Fibroblast of pulmonary artery (primary cell): ENCODE measurements at places on chromosomes 6 and 20.
A peak's percentile ranks its signal among the peaks of the same experiment; 100 is the strongest.

DNA sequence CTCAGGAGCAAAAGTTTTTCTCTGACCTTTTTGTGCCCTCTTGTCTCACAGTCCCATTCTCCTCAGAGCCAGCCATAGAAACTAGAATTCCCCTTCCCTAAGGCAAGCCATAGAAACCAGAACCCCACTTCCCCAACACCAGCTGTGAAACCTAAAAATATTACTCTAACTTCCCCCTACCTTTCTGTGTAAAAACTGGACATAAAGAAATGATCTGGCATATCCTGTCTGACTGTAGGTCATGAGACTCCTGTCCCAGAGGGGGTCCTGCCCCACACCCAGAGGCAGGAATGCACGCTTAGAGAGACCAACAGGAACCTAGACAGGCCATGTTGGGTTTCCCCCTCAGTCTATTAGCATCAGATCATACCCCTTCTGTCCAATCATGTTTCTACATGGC, 140.6 kb upstream of the SLC22A16 start:
- no peak for DNase-seq

GRCh38 chr6:160067564-160067963, 54.1 kb upstream of the SLC22A1 start:
- no peak for DNase-seq

DNA sequence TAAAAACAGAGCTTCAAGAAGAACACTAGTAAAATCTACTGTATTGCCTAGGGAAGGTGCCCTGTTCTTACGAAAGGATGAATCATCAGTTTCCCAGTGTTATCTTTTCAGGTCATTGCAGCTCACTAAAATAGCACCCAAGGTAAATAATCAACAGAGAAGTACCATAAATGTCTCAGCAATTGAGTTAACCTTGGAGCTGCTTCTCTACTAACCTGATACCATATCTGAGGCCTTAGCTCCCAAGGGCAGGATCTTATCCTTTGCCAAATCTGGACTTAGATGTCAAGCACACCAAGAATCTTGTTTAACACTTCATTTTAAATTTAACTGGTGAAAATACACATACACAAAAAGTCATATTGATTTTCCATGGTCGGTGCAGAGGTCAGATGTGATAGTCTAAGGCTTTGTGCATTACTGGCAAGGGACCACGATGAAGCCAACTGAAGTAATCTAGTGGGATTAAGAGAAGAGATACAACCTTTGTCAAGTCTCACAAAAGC, 81.5 kb downstream of the EDN1 start:
- DNase-seq, result peak; percentile 24

- DNase-seq, result peak; percentile 60
These were observed 18.3 kb upstream of the GPRC6A start for GRCh38 chr6:116847227-116847626.

DNA sequence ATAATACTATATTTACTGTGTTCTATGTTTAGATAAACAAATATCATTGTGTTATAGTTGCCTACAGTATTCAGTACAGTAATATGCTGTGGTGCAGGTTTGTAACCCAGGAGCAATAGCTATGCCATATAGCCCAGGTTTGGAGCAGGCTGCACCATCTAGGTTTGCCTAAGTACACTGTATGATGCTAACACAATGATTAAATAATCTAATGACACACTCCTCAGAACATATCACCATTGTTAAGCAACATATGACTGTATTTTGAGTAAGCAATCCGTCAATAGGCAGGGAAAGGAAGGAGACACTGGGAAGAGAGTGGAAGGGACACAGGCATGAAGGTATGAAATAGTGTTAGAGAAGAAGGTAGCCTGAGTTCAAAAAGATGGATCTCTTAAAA, 369.9 kb downstream of the PKHD1 start:
- DNase-seq, result no peak

DNA sequence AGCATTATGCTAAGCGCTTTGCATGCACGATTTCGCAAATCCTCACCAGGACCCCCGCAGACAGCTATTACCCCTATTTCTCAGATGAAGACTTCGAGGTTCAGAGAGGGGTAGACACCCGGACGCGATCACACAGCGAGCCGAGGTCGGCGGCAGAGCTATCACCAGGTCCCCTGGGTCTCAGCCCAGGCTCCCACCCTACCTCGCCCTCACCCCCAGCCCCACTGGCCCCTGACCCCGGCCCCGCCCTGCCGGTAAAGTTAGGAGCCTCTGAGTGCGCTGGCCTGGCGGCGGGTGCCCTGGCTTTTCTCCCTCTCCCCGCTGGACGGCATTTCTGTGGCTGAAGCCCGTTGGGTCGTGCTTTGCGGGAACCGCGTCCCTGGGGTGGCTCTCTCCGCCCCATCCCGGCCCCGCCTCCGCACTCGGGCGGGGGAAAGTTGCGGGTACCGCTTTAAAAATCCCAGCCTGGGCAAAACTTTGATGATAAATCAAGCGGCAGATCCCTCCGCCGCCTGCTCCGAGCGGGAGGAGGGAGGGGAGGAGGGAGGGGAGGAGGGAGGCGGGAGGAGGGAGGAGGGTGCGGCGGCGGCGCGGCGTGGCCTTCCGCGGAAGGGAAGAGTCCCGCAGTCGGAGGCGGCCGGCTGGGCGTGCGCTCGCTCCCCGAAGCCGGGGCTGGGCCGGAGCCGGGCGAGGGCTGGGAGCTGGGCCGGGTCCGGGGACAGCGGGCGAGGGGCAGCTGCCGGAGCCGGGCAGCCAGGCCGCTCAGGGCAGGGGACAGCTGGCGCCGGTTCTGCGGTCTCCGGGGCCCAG, at the start of gene VSTM2L:
VSTM2L (plus strand) TSS at position 624 of the 810 bp plus-strand sequence. CDS start 224 bp downstream, outside the sequence.
- peak; percentile 54 for DNase-seq

DNA sequence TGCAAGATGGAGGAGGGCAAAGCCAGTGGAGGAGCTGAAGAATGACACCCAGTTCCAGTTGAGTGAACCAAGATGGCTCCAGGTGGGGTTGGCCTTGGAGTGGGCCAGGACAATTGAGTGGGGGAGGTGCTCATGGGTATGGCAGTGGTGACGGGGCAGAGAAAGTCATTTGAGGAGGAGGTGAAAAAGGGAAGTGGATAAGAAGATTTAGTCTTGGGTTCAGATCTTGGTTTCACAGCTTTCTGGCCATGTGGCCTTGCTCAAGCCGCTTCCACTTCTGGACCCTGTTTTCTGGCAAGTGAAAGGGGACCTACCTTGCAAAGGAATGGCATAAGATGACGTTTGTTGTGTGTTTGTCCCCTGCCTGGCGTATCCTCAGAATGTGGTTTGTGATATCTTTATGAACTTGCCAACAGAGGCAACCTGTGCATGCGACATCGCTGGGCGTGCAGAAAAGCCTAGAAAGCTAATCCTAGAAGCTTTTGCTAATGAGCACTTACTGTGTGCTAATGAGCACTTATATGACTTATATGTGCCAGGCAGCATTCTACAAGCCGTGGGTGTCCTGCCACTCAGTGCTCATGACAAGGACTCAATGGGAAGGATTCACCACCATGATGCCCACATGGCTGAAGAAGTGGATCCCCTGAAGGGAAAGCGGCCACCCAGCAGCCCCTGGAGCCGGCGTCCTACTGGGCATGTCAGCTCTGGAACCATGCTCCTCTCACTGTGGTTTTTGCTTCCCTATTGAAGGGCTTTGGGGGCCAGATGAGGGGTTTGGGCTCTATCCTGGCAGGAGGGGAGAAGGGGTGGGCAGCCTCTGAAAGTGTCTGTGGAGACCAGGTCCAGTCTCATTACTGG, 23.6 kb upstream of the STX16 start:
- DNase-seq, result no peak

- peak; percentile 42 for DNase-seq
These were observed 98.0 kb downstream of the KIF16B start for GRCh38 chr20:16475225-16475624.

- DNase-seq, result no peak
These were observed 54.8 kb upstream of the ADGRG6 start for GRCh38 chr6:142246960-142247359.

GRCh38 chr6:166450167-166450873, 67.6 kb upstream of the MPC1 start:
- DNase-seq, result no peak

DNA sequence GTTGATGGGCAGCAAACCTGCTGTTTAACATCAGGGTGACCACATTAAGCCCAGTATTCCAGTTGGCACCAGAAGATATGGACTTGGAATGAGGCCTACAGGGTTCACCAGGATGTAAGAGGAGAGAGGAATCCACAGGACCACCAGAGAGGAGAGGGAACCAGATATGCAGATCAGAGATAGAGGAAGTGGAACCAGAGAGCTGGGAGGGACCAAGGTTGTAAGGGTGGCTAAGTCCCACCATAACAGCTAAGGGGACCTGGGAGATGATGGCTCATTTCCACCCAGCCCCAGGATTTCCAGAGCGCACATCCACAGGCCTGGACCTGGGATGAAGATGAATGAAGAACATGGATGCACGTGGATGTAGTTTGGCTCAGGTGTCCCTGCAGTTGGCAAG, 11.1 kb downstream of the BTN2A1 start:
- no peak for DNase-seq

DNA sequence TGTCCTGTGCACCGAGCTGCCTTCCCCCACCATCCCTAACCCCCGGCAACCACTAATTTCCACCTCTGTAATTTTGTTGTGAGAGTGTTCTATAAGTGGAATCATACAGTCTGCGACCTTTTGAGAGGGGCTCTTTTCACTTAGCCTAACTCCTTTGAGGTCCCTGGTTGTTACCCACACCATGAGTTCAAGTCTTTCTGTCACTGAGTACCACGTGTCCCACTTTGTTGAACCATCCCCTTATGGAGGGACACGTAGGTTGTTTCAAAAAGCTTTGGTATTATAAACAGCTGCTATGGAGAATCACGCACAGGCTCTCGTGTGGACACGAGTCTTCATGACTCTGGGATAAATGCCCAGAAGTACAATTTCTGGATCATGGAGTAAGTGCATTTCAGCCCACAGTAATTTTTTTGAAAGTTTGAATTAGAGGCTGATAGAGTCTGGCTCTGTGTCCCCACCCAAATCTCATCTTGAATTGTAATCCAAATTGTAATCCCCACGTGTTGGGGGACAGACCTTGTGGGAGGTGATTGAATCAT, 9.5 kb downstream of the FAM209B start:
- no peak for DNase-seq

DNA sequence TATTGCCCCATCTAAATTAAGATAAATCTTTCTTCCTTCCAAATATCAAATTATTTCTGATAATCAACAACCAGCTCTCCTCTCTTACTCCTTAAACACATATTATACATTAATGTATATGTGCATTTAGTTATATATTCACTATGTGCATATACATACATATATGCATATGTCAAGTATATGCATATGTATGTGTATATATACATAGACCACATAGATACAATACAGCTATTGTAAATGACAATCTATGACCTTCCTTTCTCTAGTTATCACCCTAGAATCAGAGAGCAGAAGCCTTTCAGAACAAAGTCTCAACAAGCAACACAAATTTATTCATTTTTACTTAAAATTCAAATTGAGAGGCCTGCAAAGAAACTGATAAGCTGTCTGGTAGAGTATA, 241.1 kb upstream of the THEMIS start:
- no peak for DNase-seq

DNA sequence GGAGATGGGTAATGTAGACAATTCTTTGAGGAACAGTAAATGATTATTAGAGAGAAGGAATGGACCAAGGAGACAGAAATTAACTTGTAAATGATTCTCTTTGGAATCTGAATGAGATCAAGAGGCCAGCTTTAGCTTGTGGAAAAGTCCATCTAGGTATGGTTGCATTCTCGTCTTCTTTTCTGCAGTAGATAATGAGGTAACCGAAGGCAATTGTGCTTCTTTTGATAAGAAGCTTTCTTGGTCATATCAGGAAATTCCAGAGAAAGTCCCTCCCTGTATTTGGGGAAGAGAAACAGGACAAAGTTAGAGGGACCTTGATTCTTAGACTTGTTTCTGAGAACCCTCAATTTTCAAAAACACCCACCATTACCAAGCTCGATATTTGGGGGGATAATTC, 109.1 kb upstream of the PRSS16 start:
- DNase-seq, result no peak

GRCh38 chr20:32898729-32899128, 40.0 kb downstream of the EFCAB8 start:
- peak; percentile 29 for DNase-seq

GRCh38 chr6:5123296-5124143, 38.4 kb downstream of the PPP1R3G start:
- no peak for DNase-seq

- no peak for DNase-seq
These were observed 10.1 kb downstream of the ROMO1 start for GRCh38 chr20:35709259-35709658.

- no peak for DNase-seq
These were observed 344.6 kb downstream of the MMUT start for GRCh38 chr6:49118478-49118877.

DNA sequence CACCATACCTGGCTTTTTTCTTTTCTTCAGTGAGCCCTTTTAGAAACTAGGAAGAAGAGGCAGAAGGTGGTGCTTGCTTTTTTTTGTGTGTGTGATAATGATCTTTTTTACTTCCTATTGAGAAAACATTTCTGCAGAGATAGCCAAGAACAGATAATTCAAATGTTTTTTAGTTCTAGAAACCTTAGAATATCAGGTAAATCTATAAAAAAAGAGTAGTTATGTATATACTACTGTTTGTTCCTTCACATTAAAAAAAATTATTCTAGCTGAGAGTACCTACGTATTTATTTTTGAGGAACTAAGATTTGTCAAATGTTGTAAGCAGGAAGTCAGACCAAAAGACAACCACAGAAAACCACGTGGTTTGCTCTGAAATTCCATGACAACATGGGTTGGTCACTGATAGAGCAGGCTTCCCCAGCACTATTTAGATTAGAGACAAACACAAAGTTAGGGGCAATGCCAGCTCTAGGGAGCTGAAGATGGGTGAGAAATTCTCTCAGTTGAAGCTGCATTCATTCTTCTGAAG, 12.8 kb downstream of the STK4 start:
- peak; percentile 59 for DNase-seq

DNA sequence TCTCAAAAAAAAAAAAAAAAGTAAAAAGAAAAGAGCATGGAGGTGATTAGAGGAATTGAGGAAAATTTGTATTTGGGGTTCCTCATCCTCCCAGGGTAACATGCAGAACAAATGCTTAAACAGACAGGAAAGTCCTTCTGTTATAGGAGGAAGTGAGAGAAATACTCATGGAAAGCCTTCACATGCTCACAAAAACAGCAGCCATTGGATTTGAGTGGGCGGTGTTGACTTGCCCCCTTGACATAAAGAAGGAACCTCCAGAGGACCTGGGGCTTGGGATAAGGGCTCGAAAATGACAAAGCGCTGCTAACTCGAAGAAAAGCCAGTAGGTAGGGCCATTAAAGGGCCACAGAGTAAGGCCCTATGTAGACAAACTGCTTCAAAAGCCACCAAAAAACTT, 17.5 kb upstream of the SAMHD1 start:
- DNase-seq, result no peak

- DNase-seq, result no peak
These were observed 274.1 kb upstream of the ARID1B start for GRCh38 chr6:156502969-156503504.

DNA sequence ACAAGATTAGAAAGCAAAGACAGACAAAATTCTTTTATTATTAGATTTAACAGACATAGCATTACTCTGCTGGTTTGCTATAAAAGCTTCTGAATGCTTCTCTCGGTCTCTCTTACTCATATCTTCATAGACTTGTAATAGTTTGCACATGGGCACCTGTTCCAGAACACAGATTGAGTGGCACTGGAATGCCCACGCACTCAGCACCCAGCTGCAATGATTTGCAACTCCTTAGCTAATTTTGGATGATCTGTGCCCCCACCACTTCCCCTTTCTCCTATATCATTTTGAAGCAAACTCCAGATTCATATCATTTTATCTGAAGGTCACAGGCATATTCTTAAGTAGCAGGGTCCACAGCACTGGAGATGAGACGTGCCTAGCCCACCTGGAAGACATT, 148.8 kb downstream of the CFAP61 start:
- DNase-seq, result no peak

GRCh38 chr20:53750827-53751619, 157.4 kb upstream of the ZNF217 start:
- peak; percentile 83 for DNase-seq
